CD8-positive, alpha-beta T cell (primary cell): ENCODE measurements at places on chromosomes 11 and 22.

DNA sequence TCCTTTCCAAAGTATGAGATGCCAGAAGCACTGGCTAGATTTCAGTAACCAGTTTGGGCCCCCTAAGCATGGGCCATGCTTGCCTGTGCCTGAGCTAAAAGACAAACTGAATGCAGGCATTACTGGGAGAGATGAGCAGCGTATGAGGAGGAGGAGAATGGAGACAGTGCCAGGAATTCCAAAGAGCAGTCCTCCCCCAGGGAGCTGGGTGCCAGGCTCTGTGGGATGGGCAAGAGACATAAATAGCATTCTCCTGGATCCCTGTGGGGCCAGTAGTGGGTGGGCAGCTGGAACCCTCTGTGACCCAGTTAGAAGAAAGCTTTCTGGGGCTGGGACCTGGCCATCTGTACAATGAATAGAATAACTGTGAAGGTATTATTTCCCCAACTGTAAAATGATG, 235.6 kb downstream of the KCNA4 start:
- DNase-seq = no peak

GRCh38 chr11:9840460-9841004, 176.7 kb downstream of the SWAP70 start:
- DNase-seq = no peak

GRCh38 chr11:92954003-92954402, 15.4 kb upstream of the MTNR1B start:
- no peak for DNase-seq

DNA sequence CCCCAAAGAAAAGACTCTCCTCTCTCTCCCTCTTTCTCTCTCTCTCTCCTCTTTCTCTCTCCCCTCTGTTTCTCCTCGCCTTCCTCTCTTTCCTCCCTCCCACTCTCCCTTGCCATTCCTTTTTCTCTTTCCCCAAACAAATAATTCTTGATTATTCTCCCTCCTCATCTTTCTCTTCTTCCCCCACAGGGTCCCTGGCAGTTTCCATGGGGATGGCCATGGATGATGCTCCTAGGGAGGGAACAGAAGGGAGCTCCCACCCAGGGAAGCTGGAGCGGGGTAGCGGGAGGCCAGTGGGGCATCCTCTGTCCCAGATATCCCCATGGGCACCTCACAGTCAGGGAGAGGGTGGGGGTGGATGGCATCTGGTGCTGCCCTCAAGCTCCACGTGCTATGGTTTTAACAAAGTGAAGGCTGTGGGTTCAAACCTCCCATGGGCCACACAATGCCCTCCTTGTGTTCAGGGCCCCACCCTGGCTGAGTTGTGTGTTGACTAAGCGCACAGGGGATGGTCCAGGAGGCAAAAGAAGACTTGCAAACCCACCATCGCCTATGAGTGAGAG, 266.4 kb downstream of the BUD13 start:
- no peak for DNase-seq

GRCh38 chr11:34234086-34234740, 123.6 kb downstream of the ABTB2 start:
- DNase-seq = peak; percentile 84

DNA sequence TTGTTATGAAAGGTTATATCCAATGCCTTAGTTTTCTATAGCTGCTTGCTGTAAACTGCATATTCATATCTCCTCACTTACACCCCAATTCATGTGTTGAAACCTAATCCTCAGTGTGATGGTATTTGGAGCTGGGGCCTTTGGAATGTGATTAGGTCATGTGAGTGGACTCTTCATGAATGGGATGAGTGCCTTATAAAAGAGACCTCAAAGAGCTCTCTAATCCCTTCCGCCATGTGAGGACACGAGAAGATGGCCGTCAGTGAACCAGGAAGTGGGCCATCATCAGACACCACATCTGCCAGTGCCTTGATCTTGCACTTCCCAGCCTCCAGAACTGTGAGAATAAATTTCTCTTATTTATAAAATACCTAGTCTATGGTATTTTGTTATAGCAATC, 79.3 kb downstream of the CYP2R1 start:
- DNase-seq = no peak

DNA sequence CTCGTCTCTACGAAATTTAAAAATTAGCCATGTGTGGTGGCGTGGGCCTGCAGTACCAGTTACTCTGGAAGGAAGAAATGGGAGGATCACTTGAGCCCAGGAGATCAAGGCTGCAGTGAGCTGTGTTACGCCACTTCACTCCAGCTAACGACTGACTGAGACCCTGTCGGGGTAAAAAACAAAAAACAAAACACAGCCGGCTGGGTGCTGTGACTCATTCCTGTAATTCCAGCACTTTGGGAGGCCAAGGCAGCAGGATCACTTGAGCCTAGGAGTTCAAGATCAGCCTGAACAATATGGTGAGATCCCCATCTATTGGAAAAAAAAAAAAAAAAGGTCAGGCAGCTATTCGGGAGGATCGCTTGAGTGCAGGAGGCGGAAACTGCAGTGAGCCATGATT, 2.4 kb downstream of the PAFAH1B2 start:
- no peak for DNase-seq

DNA sequence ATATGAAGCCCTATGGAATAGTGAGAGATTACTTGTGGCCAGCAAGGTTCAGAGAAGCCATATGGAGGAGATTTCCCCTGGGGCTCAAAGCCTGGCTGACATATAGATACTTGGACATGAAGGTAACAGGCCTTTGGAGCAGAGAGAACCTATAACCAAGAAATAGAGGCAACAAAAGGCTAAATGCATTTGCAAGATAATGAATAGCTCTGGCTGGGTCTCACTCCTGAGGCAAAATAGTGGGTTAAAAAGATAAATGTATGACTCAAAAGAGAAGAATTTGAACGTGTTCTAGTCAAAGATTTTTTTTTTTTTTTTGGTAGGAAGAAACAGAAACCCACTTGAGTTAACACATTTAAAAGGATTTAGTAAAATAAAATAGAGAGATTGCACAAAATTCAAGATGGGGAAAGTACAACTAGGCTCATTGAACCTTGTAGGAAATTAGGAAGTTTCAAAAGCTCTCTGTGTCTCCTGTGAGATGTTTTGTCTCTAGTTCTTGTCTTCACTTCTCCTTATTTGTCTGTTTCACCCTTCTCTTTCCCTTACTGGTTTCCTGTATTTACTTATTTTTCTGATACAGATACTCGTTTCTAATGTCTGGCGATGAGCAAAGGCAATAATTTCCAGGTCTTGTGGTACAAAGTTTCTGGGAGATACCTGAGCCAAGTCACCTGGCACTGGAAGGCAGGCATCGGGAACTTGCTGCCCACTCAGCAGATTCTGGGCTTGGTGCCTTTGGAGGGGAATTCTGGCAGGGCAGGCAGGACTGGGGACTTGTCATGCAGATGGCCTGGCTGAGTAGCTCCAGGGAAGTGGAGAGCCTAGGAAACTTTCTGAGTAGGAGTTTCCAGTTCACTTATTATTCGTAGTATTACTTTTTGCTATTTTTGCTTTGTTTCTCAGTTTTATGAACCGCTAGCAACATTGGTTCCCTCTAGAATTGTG, 49.2 kb upstream of the SESN3 start:
- no peak for DNase-seq

DNA sequence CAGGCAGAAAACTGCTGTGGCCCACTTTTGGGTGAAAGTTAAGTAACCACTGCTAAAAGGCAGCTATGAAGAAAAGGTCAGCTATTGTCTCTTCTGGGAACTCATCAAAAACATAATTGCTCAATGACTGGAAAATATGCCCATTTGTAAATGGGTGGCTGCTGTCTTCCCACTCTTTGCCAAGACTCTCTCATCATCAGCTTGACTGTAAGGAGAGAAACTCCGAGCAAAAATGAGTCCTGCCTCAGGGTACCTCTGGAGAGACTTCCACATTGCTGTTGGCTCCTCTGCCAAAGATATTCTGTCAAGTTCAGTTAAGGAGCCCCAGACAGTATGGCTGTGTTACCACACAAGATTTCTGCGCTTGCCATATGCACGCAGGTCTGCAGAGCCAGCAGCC, 138.7 kb downstream of the BBOX1 start:
- DNase-seq = no peak

- DNase-seq = no peak
Measured at GRCh38 chr11:119297938-119298337, 19.0 kb downstream of the MCAM start.

- DNase-seq = no peak
Measured at GRCh38 chr11:84947070-84947469, 680.1 kb downstream of the DLG2 start.

- DNase-seq = no peak
Measured at GRCh38 chr11:122732342-122733315, 77.1 kb downstream of the UBASH3B start.

- no peak for DNase-seq
Measured at GRCh38 chr11:15045891-15046290, 27.5 kb upstream of the CALCB start.

DNA sequence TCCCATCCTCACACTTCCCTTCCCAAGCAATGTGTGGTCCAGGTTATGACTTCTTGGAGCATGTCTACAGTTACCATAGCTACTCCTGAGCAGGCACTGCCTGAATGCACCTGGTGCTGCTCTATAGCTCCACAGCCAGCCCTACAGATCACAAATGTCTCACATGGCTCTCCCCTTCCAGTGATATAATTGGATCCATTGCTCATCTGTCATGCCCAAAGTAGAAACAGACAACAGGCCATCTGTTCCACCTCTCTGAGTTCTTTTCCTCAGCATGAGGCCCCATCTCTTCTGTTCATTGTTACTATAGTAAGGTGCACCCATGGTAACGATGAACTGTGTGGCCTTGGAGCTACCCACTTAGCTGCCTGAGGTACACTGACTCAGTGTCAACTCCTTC, 320.3 kb upstream of the ZC3H12C start:
- DNase-seq = no peak

GRCh38 chr11:126834149-126834548, 166.4 kb downstream of the KIRREL3 start:
- no peak for DNase-seq

- no peak for DNase-seq
Measured at GRCh38 chr11:3782963-3783362, 14.4 kb downstream of the NUP98 start.

- no peak for DNase-seq
Measured at GRCh38 chr22:32203181-32204039, 1.5 kb downstream of the RFPL2 start.

DNA sequence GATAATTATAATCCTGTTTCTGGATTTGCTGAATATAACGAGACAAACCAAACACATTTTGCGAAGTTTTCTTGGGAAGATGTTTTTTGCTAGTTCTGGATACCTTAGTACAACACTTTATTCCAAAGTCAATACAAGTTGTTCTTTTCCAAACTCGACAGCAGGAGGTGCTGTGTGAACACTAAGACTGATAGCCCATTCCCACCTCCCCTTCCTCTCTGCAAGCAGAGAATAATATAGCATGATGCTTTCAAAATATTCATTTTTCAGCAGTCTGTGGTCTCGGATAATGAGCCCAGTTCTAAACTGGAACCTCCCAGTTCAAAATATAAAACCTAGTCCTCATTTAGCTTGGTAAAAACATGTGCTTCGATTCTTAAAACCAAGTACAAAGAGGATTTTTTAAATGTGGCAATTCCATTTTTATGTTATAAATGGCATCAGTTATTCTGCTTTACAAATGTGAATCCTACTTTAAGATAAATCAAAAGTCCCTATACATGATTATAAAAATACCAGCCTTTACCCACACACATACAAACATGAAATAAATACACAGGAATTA, 129.1 kb downstream of the DCDC1 start:
- no peak for DNase-seq

DNA sequence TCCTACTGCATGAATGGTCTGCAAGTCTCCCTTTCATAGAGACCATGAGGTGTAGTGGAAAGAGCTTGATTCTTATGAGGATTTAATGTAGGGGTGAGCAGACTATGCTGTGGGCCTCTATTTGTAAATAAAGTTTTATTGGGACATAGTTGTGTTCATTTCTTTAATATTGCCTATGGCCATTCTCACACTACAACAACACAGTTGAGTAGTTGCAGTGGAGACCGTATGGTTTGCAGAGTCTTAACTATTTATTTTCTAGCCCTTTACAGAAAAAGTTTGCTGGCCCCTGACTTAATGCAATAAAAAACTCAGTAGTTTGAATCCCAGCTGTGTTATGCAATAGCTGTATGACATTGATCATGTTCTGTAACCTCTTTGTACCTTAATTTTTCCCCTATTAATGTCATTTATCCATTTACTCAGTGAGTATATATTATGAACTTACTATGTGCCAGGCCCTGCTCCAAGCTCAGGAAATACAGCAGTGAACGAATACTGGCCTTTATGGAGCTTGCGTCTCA, 106.3 kb downstream of the ATXN10 start:
- no peak for DNase-seq

GRCh38 chr11:75277991-75278790, 37.6 kb downstream of the TPBGL start:
- DNase-seq = no peak

DNA sequence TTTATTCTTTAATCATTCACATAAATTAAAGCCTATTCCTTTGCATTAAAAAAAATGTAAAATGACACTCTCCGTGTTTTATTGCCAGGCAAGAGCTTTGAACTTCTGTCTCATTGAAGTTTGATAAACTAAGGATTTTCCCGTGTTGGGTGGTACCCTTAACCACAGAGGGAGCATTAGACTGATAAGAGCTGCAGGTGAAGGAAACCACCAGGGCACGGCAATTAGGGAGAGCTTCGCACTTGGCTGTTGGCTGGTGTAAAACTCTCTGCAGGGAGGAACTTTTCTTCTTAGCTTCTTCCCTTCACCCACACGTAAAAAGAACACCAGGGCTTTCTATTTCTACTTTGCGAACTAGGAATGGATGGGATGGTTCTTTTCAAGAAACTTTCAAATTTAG, 47.0 kb downstream of the CSTPP1 start:
- no peak for DNase-seq

GRCh38 chr11:117417342-117417741, 89.7 kb downstream of the CEP164 start:
- no peak for DNase-seq

- DNase-seq = no peak
Measured at GRCh38 chr11:6660712-6661111, 5.1 kb upstream of the DCHS1 start.

- no peak for DNase-seq
Measured at GRCh38 chr11:27395556-27396258, 32.7 kb upstream of the CCDC34 start.

GRCh38 chr11:90646266-90646665, 423.4 kb upstream of the CHORDC1 start:
- no peak for DNase-seq

GRCh38 chr11:57471496-57471895, 11.2 kb downstream of the RTN4RL2 start:
- no peak for DNase-seq

- no peak for DNase-seq
Measured at GRCh38 chr11:117600234-117600783, 196.7 kb downstream of the DSCAML1 start.

- DNase-seq = peak; percentile 65
Measured at GRCh38 chr22:27801616-27802345, at the start of gene MN1. MN1 (minus strand) TSS chr22:27801756; CDS start chr22:27800543, 1,213 bp downstream.

GRCh38 chr11:76684516-76684915, 14.0 kb upstream of the LRRC32 start:
- no peak for DNase-seq

DNA sequence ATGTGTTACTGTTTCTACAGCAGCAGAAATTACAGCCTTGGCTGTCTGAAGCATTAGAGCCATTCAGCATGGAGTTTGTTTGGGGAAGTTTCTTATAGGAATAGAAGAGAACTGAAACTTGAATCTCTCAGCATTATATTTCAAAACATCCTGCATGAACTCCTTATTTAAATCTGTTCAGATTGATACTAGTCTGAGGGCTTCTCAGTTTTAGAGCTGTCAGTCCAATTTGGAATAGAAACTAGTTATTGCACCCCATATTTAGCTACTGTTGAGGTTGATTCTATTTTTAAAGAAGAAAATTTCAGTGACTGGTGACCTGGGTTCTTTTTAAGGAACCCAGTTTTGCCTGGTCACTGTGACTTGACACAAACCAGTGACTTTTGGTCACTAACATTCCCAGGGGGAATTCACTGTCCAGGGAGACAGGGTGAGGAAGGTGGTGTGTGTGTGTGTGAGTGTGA, 126.0 kb upstream of the TTC12 start:
- DNase-seq = peak; percentile 15
